ENCODE measurements at places on chromosomes 1 and 21.

- peak; percentile 81 for DNase-seq
Observed at GRCh38 chr1:9721606-9722377, 70.3 kb downstream of the PIK3CD start.

- no peak for DNase-seq
Observed at GRCh38 chr1:100483230-100483629, 54.7 kb upstream of the GPR88 start.

GRCh38 chr21:45860493-45861155 is 120.9 kb upstream of the COL6A1 start:
- no peak for DNase-seq

- DNase-seq: no peak
Observed at GRCh38 chr1:67732750-67733151, 47.8 kb downstream of the GADD45A start.

DNA sequence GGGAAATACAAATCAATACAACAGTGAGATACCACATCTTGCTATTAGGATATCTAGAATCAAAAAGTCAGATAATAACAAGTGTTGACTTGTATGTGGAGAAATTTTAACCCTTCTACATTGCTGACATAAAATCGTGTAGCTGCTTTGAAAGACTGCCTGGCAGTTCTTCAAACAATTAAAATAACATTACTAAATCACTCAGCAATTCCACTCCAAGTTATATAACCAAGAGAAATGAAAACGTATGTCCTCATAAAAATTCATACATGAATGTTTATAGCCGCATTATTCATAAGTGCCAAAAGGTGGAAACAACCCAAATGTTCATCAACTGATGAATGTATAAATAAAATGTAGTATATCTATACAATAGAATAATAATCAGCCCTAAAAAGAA is 164.6 kb downstream of the RASAL2 start:
- DNase-seq: no peak

GRCh38 chr21:9753943-9754342 is 767.4 kb upstream of the TPTE start:
- DNase-seq: no peak

DNA sequence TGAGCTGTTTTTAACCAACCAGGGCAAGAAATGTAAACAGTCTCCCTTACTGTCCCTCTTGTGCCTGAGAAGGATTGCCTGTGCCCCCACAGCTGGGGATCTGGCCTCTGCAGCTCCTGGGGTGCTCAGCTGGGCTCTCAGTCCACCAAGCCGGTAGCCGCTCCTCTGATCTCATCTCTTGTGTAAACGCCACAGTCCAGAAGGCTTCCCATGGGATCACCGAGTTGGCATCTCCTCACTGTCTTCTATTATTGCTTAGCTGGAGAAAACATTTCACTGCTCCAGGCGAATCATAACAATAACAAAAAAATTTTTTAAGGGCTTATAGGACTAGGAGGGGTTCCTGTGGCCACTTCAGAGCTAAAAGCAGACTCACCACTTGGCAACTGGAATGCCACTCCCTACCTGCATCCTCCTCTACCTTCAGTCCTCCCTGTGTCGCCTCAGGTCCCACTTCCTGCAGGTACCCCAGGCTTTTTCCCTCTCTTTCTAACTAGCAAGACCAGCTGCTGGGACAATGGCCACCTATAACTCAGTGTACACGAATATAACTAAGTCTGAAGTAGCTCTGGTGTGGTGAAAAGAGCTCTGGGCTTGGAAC is 75.8 kb downstream of the ATP1A1 start:
- DNase-seq: no peak

DNA sequence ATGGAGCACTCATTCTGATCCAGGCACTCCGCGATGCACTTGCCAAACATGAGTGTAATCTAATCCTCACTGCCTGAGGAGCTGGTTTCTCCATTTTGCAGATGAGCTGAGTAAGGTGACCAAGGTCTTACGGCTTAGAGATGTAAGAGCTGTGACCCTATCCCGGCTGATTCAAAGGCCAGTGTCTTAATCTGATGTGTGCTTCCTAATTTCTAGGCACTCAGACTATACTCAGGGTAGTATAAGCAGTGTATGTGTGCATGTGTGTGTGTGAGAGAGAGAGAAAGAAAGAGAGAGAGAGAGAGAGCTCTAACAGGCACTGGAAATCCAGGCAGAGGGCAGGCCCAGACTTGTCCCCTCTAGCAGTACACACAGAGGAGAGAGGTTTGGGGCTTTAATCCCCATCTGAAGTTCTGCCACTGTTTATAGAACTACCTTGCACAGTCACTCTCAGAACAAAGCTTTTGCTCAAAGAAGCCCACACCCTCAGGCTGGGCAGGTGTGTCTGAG is 188.2 kb downstream of the ZBTB18 start:
- no peak for DNase-seq

- no peak for DNase-seq
Observed at GRCh38 chr1:232990176-232991128, 40.0 kb downstream of the NTPCR start.

DNA sequence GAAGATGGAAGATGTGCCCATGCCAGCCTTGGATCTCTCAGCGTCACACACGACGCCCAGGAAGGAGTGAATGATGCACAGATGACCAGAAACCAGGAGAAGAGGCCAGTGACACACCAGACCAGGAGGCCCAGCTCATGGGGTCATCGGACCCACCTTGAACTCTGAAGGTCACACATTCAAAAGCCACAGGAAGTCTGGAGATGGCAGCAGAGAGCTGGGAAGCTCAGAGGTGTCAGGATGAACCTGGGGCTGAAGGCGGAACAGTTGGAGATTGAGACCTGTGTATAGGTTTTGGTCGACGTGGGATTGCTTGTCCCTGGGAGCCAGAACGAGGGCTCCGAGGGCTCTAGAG is 43.6 kb downstream of the SLC19A1 start:
- DNase-seq: no peak

DNA sequence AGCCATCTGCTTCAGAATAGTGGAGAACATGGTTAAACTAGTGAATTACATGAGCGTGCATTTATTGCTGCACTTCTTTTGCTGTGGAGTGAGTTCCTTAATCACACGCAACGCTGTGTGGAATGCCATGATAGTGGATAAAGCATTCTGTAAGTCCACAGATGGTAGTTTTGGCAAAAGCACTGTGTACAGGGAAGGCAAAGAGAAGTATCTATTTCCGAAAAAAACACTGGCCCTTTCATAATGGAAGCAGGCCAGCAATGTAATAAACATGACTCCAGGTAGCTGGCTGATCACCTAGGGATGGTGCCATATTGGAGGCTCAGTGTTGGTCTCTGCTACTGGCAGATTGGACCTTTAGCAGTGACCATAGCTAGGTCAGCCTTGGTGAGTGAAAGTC is 67.6 kb downstream of the FH start:
- no peak for DNase-seq

GRCh38 chr1:205572421-205572820 is 59.4 kb downstream of the ELK4 start:
- no peak for DNase-seq

DNA sequence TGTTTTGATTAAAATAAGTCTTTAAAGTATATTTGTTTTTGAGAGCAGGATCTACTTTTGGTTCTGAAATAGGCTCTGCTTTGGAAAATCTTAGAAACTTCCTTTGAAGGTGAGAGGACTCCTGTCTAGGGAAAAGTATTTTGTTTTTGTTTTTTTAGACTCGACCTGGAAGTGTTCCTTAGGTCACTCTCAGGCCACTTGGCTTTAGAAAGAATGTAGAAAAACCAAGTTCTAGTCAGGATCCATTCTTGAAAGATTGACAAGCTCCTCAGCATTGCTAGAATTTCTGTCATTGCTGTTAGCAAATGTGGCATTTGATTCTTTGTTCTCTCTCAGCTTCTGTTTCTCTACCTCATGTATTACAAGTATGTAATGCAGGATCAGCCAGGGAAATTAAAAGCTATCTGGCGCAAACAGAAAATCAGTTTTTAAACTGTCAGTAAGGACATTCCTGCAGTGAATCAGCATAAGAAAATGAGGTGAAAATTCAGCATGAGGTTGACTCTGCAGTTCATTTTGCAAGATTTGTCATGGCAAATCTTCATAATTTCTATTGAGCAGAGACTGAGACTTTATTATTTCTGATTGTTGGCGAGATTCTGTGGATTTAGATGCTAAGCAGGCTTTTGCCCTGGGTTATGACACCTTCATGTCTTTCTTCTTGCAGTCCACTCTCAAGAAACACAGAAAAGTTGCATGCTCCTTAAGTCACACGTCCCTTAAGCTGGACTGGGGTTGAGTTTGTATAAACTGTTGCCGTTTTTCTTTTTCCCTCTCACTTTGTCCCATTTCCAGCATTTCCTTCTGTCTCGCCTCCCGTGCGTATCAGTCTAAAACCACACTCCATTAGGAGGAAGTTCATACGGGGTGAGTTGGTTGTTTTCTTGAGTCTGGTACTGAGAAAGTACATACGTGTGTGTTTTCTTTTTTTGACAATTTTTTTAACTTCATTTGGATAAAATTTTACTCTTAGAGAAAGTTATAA is 12.6 kb downstream of the NTPCR start:
- no peak for DNase-seq

DNA sequence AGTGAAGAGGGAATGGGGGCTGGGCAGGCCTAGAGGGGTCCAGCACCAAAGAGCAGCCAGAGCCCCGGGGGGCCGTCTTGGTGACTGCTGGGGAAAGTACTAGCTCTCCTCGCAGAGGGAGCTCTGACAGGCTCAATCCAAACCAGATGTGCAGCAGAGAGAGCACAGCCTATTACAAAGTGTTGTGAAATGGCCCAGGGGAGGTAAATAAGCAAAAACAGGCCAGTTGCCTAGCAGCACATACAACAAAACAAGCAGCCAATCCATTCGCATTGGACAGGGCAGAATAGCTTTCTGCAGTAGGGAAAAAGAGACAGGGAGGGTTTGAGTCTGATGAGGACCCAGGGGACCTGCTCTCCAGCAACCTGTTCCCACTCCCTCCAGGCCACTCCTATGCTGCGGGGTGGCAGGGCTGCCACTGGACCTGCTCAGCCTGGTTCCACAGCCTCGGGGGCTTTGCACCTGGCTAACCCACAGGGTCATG is 239.6 kb upstream of the FGGY start:
- DNase-seq: no peak

DNA sequence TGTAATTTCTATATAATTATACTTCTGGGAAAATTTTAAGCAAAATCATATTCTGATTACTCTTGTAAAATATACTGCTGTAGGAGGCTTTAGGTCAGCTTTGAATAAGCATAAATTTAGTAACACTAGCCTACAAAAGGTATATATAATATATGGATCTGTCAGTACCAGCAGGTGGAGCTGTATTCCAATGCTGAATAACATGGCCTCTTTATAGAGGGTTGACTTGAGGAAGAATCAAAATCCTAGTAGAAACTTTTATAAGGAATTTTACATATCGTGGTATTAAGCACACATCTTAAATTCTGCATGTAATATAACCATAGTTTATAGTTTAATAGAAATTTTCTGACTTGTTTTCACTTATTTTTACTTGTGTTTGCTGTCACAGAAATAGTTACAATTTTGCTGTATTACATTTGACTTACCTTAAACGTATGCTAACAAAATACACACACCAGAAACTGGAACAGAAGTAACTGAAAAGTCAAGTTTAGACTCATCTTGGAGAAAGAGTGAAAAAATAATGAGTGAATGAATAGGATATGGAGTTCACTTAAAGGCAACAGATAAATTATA is 79.3 kb downstream of the HMCN1 start:
- no peak for DNase-seq

DNA sequence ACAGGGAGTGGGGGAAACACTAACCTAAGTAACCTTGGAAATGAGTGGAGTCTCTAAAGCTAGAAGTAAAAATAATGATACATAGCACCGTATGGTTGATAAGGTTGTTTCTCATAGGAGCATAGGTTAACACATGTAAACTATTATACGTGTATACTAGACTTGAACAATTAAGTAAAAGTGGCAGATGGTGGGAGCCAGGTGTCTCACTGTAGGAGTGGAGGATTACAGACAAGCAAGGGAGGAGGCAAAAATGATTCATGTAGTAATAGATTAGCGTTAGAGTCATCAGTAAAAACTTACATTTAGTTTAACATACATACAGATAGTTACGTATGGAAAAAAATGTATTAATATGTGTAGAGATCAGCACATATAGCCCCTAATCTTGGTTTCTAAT is 138.4 kb upstream of the DSCAM start:
- DNase-seq: no peak

- DNase-seq: no peak
Observed at GRCh38 chr21:26195708-26196107, 25.1 kb upstream of the APP start.

GRCh38 chr1:77056525-77056924 is 162.7 kb downstream of the PIGK start:
- no peak for DNase-seq

- DNase-seq: no peak
Observed at GRCh38 chr21:43767498-43767983, 8.6 kb downstream of the CSTB start.

- DNase-seq: no peak
Observed at GRCh38 chr1:116501125-116501869, 69.5 kb downstream of the CD58 start.

GRCh38 chr1:86062453-86062852 is 94.1 kb downstream of the COL24A1 start:
- DNase-seq: no peak

GRCh38 chr1:198765416-198765815 is 126.6 kb downstream of the PTPRC start:
- no peak for DNase-seq

GRCh38 chr1:241641773-241642592 is 1.8 kb upstream of the CHML start:
- no peak for DNase-seq

- DNase-seq: no peak
Observed at GRCh38 chr21:16213518-16213917, 483.7 kb downstream of the USP25 start.

GRCh38 chr1:243543501-243543900 is 287.7 kb downstream of the SDCCAG8 start:
- no peak for DNase-seq

DNA sequence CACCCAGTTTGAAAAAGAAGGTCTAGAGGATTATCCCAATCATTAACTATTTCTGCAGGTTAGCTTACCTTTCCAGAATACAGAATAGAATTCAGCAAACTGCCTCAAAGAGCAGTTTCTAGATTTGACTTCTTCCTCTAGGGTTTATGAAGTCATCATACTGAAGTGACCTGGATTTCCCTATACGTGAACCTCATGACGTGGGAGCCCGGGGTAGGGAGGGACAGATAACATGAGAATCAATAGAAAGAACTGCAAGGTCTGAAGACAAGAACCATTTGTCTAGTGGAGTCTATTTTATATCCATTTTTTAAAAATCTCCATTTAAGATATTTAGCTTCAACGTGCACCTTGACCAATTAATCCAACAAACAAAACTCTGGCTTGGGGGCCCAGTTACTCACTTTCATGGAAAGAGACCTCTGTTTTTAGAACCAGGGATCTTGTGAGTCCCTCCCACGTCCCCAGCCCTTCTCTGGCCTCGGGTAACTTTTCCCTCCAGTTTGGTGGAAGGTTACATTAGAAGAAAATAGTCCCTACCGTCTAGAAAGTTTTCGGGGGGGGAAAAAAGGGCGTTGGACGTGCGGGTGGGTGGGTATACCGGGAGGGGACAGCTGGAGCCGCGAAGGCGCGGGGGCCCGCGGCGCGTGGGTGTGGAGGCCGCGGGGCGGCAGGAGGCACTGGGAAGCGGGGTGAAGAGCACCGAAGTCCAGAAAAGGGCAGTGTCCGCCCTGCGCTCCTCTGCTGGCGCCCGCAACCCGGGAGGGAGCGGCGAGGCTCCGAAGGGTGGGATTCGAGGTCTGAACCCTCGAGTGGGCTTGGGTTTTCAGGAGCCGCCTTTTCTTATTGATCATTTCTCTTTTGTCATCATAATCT is 13.8 kb upstream of the POGZ start:
- DNase-seq: no peak

GRCh38 chr1:220825819-220826551 is 39.3 kb downstream of the MTARC1 start:
- DNase-seq: no peak

Measured in stimulated activated CD4-positive, alpha-beta T cell treated with anti-CD3 and anti-CD28 coated beads, Interleukin-1b, Interleukin-23, amount 100 ng/mL, for 1 hour (primary cell).